ENCODE measurements at places on chromosomes 7 and 10.

DNA sequence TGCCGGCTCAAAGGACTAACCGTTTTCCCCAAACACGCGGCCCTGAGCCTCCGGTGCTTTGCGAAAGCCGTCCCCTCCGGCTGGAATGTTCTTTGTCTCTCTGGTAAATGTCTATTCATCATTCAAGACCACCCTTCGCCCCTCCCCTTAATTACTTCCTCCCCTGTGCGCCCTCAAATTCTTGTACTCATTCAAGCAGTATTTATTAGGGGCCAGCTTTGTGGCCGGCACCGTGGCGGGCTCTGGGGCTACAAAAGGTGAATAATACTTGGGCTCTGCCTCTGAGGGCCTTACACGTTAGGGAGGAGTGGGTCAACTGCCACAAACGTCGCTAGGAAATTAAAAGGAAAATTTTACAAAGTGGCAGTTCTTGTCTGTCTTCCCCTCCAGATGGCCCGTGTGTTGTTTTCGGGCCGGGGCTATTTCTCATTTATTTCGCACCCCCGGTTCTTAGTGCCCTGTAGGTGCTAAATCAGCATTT, 1.5 kb upstream of the MEST start:
- no peak for DNase-seq

DNA sequence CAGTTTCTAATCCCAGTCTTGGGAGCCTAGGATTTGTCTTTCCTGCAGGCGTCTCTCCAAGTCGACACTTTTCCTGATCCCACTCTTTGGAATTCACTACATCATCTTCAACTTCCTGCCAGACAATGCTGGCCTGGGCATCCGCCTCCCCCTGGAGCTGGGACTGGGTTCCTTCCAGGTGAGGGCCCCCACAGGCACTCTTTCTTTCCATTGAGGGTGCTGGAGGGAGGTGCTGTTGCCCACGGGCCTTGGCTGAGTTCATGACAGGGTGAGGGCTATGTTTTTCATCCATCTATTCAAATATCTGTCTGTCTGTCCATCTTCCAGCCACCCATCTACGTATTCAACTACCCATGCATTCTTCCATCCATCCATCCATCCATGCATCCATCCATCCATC, 12.6 kb downstream of the GHRHR start:
- DNase-seq, result no peak

DNA sequence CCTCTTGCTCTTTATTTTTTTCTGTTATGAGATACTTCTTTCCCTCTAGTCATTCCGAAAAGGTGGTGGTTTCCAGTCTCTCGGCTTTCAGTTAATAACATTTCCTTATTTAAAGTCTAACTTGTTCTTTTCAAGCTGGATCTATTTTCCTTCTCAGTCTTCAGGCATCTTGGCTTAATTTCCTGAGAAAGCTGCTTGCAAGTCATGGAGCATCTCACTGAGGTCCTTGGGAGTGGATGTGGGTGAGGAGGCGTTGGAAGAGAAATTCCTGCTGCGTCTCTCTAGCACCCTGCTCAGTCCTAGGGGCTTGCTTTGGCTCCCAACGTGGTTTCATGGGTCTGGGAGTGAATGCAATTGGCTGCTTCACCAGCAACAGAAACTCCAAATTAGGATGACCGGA, 210.2 kb upstream of the MKI67 start:
- DNase-seq, result no peak

- DNase-seq, result peak; percentile 81
Observed at GRCh38 chr7:100632951-100633717, 8.2 kb downstream of the TFR2 start.

DNA sequence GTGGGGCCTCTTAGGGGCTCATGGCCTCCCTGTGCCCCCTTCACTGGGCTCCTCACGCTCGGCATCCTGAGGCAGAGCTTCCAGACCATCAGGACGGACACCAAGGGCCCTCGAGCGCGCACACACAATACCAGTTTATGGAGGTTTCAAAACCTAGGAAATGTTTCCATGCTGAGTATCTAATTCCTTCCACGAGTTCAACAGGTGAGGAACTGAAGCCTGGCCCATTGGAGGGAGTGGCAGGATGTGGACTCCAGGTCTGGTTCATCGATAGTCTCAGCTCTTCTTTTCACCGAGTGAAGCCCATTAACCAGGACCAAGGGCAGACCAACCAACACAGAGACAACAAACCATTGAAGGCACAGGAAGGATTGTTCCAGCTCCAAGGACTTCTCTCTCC, 336.7 kb upstream of the SHH start:
- no peak for DNase-seq
